ENCODE measurements at places on chromosomes 2 and 18.

GRCh38 chr2:198973181-198973580 lies 484.6 kb downstream of the SATB2 start:
- no peak for DNase-seq

DNA sequence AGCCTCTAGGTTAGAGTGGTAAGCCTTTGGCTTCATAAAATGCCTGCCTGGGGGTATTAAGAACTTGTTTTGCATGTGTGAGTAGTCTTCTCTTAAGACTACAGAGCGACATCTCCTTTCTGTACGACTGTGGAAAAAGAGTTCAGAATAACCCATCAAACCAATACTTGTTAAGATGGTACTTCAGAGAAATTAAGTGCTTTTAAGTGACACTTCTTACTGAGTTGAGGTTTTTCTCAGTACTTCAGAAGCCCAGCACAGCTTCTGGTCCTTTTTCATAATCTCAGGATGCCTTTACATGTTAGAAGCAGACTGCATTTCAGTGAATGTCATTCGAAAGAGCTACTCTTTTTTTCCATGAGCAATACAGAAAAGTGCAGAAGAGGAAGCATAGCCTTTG lies 10.8 kb downstream of the XRCC5 start:
- no peak for DNase-seq

GRCh38 chr2:225993430-225993829 lies 593.9 kb downstream of the NYAP2 start:
- no peak for DNase-seq

DNA sequence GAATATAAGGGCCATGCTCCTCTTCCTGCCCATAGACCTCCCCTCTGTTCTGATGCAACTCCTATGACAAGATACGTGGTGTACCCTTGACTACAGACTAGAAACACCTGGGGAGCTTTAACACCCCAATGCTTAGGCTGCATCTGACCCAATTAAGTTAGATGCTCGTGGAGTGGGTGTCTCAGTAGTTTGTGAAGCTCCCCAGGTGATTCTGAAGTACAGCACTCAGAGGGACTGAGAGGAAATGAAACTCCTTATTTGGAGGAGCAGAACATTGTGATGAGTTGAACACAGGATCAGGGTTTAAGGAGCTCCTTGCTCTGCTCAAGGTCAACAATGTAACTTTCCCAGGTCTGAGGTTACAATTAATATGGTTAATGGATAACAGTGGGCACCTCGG lies 80.3 kb upstream of the TTC39C start:
- DNase-seq, result no peak

- no peak for DNase-seq
Observed at GRCh38 chr18:7545734-7546133, 21.4 kb upstream of the PTPRM start.

GRCh38 chr2:112850588-112850987 lies 14.0 kb upstream of the IL1B start:
- DNase-seq, result no peak

DNA sequence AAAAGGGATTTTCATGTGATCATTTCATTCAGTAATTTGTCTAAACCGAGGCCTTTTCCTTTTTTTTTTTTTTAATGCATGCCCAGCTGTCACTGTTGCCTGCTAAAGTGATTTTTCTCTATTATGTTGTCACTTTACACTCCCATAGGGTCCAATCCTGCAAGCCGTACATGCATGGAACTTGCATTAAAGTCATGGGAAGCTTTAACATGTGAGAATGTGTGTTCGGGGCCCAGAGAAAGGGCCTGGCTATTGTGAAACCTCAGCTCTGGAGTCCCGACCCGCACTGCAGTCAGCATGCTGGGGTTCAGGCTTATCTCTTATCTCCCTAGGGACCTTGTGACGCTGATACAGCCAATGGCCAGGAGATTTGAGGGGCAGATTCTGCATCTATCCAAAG lies 474.6 kb downstream of the SLC4A3 start:
- DNase-seq, result no peak

All from activated CD4-positive, CD25-positive, alpha-beta regulatory T cell treated with anti-CD3 and anti-CD28 coated beads, Interleukin-2, amount 50 U/mL, for 72 hours (primary cell).